ENCODE measurements at places on chromosomes 7 and 10. TPM values are rescaled to one million over a fixed set of nuclear protein-coding genes. Genes with fewer than 3 reads are reported as not detected.
A peak's percentile ranks its signal among the peaks of the same experiment; 100 is the strongest.

Gene CPN1
- total RNA-seq: not detected

Gene C10orf143
- total RNA-seq: 2.0 TPM

- DNase-seq: no peak
Observed at GRCh38 chr10:5829267-5829666, 16.0 kb upstream of the GDI2 start.

GRCh38 chr7:17988141-17988540 is 39.5 kb downstream of the PRPS1L1 start:
- DNase-seq: no peak

- no peak for DNase-seq
Observed at GRCh38 chr7:26538216-26538615, 246.6 kb downstream of the SNX10 start.

GRCh38 chr7:151688236-151688780 is 168.6 kb upstream of the RHEB start:
- DNase-seq: no peak

DNA sequence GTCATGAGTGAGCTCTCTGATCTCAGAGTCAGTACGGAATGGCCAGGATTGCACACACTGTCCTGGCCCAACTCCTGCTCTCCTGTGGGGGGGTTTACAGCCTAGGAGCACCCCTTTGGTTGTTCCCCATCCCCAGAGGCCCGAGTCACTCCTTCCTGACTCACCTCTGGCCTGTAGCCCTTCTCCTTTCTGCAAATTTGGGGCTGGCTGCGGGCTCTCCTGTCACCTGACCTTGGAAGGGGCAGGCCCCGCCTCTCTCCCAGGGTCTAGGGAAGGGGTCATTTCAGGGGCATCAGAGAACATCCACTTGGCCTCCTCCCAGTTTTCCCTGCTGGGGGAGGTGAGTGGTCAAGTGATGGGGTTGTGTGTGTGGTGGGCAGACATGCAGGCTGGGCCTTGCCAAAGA is 1.7 kb downstream of the NYAP1 start:
- no peak for DNase-seq

DNA sequence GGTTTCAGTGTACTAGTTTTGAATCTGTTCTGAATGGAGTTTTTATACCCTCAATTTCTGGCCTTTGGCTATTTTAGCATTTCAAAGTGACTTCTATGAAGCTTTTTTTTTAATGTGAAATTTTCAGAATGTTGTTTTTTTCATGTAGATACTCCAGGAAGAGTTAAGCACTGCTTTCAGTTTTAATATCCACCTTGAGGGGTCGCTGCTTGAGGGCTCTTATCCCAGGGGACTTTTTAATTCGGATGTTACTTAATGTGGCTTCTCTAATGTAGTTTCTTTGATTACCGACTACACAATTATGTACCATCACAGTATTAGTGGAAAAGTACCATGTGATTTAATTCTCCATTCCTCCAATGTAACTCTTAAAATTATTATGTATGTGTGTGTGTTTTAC is 5.2 kb downstream of the IFIT5 start:
- peak; percentile 62 for DNase-seq

GRCh38 chr10:125375210-125375609 is 214.8 kb upstream of the CTBP2 start:
- DNase-seq: peak; percentile 11

DNA sequence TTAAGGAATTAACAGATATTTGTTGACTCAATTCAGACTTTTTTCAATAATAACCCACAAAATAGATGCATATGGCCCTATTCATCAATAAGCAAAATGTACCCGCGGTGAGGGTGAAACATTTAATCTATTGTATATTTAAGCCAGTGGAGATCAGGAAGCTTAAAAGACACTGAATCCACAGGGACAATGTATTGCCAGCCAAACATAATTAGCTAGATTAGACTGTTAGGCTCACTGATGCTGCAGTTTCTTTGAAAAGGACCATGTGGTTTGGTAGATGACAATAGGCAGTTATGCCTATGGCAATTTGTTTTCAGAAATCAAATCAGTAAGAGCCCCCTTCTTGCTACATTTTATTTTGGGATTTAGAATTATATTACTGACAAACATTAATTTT is 87.3 kb upstream of the PLXDC2 start:
- DNase-seq: no peak

GRCh38 chr10:70323138-70323696 is 39.4 kb upstream of the NPFFR1 start:
- no peak for DNase-seq

DNA sequence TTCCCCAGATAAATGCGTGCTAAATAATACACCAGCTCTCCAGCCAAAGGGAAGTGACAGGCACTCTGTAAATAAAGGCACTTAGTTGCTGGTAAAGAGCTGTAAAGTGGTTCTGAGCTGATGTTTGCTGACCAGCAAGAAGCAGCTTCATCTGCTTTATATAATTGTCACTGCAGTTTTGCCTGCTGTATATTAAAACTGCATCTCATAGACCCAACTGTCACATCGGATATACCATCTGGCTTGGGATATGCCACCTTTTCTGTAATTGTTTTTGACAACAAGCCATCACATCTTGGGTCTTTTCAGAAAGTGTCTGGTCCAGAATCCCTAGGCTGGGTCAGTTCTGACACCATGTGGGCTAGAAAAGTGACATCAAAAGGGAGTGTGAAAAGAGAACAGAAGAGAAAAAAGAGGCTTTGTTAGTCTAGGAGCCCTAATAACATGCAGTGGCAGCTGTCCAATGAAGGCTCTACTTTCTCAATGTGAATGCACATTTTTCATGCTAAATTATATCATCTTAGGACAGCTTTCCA is 697.6 kb downstream of the KCNMA1 start:
- no peak for DNase-seq

GRCh38 chr7:93367254-93367653 is 135.1 kb downstream of the VPS50 start:
- DNase-seq: no peak

Data from fibroblast of lung (primary cell).